GM23338 (cell line): ENCODE measurements at places on chromosomes 5 and 9. TPM values are rescaled to one million over a fixed set of nuclear protein-coding genes. Genes with fewer than 3 reads are reported as not detected.
A peak's percentile ranks its signal among the peaks of the same experiment; 100 is the strongest.

DNA sequence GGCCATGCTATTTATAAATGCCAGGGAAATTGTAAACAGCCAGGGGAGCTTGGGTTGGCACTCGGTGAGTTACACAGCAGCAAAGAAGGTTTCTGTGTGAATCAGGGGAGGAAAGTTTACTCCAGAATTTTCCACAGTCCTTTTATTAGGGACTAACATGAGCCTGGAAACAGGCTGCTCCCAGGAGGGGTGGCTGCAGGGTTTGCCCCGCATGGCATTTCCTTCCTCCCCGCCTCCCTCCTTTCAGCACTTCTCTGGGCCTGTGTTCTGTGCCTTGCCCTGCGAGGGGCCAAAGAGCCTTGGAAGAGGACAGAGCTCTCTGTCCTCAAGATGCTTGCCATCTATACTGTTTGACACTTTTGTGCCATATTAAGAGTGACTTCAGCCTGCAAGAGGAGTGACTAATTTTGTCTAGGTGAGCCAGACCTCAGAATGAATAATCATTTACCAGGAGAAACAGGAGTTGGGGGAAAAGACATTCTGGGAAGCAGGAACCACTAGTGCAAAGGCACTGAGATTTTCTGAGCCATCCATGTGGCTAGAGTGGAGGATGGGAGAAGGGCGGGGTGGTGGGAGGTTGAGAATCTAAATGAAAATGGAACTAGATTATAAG is 1.8 kb downstream of the GSN start:
- peak; percentile 35 for DNase-seq

PITX1 gene
- total RNA-seq, result not detected in 2 replicates

DNA sequence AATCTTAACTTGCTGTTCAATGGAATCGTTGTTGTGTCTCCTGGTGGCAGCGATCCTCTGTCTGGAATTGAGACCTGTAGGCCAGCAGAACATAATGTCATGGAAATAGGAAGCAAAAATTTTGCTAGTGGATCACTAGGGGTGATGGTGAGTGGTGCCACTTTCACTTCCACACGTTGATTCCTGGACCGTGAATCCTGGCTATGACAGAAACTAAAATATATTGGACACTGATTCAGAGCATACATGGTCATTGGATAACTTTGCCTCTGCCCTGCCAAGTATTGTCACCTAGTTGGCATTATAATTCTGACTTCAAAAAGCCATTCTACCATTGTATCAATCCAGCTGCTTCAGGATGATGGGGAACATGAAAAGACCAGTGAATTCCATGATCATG is 353.2 kb downstream of the IRX1 start:
- no peak for DNase-seq

ATOX1 gene
- total RNA-seq, result 118 and 123 TPM in 2 replicates

DNA sequence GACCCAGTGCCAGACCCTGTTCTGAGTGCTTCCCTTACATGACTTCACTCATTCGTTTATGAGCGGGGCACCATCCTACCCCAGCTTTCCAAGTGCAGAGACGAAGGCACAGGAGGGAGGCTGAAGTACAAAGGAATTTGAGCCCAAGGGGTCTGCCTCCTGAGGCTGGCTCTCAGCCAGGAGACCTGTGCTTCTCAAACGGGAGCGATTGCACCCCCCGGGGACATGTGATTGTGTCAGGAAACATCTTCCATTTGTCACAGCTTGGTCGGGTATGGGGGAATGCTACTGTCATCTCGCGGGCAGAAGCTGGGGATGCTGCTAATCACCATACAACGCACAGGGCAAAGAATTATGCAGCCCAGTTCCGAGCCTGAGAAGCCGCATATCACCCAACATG is 23.9 kb downstream of the ADCY2 start:
- peak; percentile 58 for DNase-seq
